ENCODE measurements at places on chromosomes 1 and 21.
A peak's percentile ranks its signal among the peaks of the same experiment; 100 is the strongest.

DNA sequence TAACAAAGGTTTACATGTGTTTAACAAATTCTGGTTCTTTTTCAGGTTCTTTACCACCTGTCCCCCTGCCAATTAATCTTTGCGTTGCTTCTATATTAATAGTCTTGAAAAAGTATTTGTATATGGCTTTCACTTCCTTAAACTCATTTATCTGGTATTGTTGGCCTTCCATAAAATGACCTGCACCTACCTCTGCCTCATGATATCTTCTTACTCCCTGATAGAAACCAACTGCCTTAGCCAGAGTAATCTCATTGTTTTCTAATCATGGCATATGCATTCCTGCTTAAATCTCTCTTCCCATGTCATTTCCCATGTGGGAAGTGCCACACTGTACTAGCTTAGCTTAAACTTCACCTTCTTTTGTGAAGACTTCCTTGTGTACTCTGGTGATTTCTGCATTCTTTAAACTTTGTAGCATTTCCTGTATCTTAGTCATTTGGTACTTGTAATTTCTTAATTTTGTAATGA lies 8.7 kb downstream of the SMG7 start:
- DNase-seq, result no peak

- DNase-seq, result no peak
Measured at GRCh38 chr1:223304931-223305330, 59.0 kb downstream of the SUSD4 start.

DNA sequence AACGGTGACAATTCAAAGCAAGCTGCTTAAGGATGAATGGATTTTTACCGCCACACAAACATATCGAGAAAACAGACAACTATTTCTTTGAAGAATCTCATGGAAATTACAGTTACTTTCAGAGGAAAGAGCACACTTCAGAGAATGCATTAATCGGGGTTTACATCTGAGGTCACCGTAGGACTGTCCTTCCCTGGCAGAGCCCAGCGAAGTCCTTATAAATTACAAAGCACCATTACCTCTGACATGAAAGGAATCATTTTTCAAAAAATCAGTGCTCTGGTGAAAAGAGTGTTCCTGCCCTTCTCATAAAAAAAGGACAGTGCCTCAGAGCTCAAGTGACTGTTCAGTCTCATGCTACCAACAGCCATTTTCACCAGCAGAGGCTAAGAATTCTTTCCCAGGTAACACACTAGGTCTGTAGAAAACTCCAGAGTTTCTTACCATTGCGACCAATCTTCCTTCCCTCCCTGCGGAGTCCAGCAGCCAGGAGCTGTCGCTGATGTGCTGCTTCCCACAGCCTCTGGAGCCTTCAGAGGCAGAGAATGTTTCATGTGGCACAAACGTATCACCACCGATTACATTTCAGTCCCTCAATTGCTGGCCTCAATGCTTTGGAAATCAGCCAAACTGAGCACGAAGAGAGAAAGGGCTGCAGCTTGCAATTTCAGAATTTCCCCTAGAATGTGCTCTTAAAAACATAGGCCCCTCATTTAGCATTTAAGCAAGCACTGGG lies 75.4 kb downstream of the PLD5 start:
- peak; percentile 84 for DNase-seq

DNA sequence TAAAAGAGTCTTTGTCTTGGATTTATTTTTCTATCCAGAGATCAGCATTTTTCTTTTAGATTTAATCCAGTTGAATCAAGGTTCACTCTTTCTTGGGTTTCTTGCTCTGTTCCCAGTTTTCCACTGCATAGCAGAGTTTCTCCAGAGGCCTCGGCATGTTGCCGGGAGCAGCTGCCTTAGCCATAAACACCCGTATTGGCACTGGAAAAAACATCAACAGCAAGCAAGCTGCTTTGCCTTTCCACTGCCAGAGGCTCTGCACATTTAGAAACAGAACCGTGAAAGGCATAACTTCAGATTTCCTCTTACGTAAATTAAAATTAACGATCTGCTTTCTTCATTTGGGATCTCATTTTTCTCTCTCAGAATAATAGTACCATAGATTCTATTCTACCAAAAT lies 181.8 kb upstream of the L1TD1 start:
- peak; percentile 48 for DNase-seq

GRCh38 chr21:24023402-24023801 lies 1583.9 kb downstream of the MRPL39 start:
- DNase-seq, result peak; percentile 45

GRCh38 chr1:96683931-96684330 lies 37.7 kb upstream of the PTBP2 start:
- no peak for DNase-seq

DNA sequence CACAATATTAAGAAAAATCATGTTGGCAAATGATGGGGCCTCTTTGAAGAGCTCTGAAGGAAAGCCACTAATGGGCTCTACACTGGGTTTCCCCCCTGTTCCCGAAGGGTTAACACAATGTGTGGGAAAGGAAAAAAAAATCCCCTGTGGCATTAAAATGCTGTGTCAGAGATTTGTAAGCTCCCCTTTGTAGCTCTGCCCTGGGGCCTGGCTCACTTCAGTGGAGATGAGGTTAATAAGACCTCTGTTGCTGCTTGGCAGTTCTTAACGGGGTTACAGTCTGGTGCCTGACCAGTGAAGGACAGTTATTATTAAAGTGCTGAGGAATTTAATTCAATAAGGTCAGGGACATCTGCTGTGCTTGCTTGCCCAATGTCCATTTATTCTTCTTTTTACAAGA lies 129.7 kb upstream of the UBE2U start:
- DNase-seq, result no peak

GRCh38 chr1:59046134-59046533 lies 250.8 kb upstream of the FGGY start:
- DNase-seq, result no peak

DNA sequence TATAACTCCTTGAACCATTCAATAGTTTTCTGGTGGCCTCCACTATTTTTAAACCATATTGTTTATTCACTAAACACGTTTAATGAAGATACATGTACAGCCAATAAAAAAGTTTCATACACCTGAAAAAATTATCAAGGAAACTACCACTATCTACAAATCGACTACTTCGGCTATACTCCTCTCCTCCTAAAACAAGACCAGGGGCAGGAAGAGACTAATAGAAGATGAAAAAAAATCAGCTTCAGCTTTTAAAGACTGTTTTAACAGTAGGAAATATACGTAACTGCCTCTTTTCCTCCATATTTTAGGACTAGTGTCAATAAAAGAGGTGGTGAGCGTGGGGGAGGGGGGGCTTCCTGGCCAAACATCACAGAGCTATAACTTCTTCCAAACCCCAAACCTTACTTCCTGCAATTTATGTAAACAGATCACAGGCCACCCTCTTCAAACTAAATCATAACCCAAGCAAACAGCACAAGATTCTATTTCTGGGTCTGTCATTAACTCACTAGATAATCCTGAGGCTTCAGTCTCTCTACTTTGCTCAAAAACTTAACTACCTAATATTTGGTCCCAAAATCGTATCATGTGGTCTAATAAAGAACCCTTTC lies 15.1 kb downstream of the FOXJ3 start:
- no peak for DNase-seq

GRCh38 chr1:30445449-30445848 lies 277.9 kb downstream of the MATN1 start:
- DNase-seq, result no peak

GRCh38 chr1:192140382-192140781 lies 17.9 kb upstream of the RGS18 start:
- DNase-seq, result no peak

DNA sequence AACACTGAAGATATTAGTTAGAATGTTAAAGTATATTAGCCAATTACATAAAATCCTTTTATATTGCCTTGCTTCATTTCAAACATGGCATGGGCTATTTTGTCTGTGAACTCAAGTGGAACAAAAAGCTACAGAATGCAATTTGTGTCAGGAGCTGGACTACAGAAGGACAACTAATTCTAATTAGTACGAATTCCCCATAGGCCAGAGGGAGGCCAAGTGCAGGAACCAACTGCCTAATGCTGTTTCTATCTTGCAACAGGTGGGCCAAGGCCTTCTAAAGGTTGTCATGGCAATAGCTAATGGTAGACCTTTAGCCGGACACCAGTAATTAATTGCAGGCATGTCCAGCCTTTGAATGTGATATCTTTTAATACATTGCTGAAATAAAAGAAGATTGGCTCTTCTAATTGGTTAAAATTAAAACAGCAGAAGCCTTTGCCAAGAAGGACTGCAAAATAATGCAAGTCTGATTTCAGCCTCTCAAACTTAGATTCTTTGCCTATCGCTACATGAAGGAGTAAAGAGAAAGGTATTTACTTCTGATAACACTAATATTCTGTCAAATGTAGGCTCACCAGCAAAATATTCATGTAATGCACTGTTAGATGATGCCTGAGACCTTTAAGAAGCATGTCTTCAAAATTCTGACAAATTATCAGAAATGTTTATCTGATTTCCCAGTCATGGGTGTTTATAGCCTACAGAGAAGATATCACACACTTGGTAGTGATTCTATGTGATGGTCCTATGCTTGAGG lies 232.1 kb downstream of the LMO4 start:
- DNase-seq, result peak; percentile 33

DNA sequence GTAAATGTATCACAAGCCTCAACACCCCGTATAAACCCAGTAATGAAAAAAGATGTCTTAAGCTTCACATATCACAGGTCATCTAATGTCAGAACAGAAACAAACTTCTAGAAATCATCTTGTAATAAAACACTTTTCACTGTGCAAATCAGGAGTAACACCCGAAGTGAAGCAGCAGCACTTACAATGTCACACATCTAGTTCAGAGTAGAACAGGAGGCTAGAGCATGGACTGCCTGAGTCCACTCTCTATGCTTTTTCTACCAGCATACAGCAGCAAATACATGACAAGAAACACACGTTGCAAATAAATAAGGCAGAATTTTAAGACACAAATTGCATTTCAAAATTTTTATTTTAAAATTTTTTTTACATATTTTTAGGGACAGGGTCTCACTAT lies 57.2 kb downstream of the AKT3 start:
- no peak for DNase-seq

DNA sequence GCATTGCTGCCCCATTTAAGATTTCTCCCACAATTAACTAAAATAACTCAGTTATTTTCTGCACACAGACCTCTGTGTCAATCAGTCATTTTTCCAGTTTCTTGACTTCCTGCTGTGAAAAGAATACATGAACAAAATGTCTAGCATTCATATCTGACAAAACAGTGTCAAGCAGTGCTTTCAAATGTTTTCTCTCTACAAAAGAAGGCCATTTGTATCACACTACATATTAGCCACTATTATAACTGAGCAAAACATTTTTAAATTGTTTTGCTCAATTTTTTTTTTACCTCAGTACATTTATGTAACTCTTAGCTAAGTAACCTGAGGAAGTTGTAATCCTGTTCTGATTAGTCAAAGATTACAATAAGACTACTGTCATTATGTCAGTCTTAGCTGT lies 1498.5 kb upstream of the PRMT6 start:
- DNase-seq, result no peak

- DNase-seq, result no peak
Measured at GRCh38 chr1:241167121-241167630, 189.8 kb downstream of the RGS7 start.

- DNase-seq, result no peak
Measured at GRCh38 chr1:38773483-38773882, 86.1 kb downstream of the RRAGC start.

DNA sequence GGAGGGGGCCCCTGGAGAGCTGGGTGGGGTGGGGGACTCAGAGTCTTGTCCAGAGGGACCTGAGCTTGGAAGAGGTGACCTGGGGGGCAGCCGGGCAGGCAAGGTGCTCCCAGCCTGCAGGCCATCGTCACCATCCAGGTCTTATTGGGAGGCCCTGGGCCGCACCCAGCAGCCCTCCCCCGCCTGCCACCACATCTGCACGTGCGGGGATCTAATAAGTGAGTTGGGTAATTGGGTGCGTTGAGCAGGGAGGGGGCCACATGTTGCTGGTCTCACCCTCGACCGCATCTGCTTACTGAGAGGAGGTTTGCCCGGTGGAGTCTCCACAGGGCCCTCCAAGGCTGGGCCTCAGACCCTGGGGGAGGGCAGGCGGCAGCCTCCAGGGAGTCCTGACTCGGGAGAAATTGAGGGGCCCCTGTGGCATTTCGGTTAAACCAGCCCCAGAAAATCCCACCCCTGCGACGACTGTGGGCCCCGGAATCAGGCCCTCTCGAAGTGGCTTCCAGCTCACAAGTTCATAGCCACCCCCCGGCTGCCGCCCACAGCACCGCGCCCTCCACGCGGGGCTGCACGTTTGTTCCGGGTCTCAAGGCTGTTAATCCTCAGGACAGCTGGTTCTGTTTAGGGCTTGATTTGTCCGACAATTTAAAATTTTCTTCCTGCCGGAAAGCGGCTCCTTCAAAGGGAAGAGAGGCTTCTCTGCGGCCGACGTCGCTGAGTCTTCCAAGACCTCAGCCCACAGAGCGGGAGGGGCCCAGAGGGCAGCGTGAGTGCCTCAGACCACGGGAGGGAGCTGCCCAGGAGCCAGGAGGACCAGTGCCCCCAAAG lies 14.7 kb upstream of the COL6A2 start:
- DNase-seq, result no peak

GRCh38 chr1:41649396-41650027 lies 165.0 kb upstream of the EDN2 start:
- no peak for DNase-seq

DNA sequence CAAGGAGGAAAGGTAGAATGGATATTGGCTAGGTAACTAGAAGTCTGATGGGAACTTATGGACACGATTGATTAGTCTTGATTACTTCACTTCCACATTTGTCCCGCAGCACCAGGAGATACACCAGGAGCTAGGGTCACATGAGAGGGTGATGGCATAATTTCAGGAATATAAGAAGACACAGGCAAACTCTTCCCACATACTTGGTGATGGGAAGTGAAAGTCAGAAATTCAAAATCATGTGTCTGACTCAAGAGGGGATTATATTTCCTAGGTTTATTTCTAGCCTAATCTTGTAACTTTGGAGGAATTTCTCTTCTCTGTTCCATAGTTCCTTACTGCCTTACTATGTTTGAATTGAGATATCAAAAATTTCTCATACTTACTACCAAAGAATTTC lies 185.0 kb downstream of the PBX1 start:
- DNase-seq, result no peak

GRCh38 chr1:220828950-220829586 lies 42.4 kb downstream of the MTARC1 start:
- DNase-seq, result no peak

DNA sequence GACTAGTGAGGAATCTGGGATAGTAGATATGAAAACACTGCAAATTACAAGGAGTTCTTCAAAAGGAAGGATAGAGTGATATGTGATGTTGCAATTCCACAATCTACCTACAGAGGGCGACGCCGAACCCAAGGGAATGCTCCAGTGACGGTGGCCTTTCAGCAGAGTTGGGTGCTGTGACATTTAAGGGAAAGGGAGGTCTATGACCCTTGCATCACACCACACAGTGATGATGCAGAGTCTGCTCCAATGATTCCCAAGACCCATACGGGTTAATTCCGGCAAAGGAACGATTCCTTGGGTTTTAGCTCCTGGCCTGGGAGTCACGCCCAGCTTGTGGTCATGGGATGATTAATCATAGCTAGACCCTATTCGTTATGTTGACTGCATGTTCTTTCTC lies 123.0 kb upstream of the IGSF21 start:
- DNase-seq, result no peak

GRCh38 chr1:8351693-8352470 lies 34.0 kb downstream of the SLC45A1 start:
- no peak for DNase-seq

- DNase-seq, result no peak
Measured at GRCh38 chr1:160797271-160797709, 1.3 kb downstream of the LY9 start.

- DNase-seq, result no peak
Measured at GRCh38 chr21:34170886-34171285, 97.5 kb downstream of the MRPS6 start.

GRCh38 chr1:154736841-154737240 lies 128.9 kb upstream of the ADAR start:
- DNase-seq, result no peak

- no peak for DNase-seq
Measured at GRCh38 chr1:34785875-34786470, 5.0 kb downstream of the GJB3 start.
